ENCODE measurements at places on chromosomes 1 and 21. TPM values are rescaled to one million over a fixed set of nuclear protein-coding genes. Genes with fewer than 3 reads are reported as not detected.

KRTAP19-1 gene
- total RNA-seq: not detected

B3GALT2 gene
- not detected for total RNA-seq

SIK1 gene
- total RNA-seq: 19.7 TPM

SELENBP1 gene
- total RNA-seq: 9.8 TPM

PRKAA2 gene
- total RNA-seq: 9.7 TPM

OR2T5 gene
- total RNA-seq: not detected

- no peak for DNase-seq
- H3K36me3 ChIP-seq: no peaks in the 10 kb centered on the region
- peaks cover 5% of the 10 kb centered on the region for H3K27me3 ChIP-seq
- H3K4me3 ChIP-seq: no peak overlapping the region
Measured at GRCh38 chr1:11768821-11769220, 6.8 kb downstream of the C1orf167 start.

DNA sequence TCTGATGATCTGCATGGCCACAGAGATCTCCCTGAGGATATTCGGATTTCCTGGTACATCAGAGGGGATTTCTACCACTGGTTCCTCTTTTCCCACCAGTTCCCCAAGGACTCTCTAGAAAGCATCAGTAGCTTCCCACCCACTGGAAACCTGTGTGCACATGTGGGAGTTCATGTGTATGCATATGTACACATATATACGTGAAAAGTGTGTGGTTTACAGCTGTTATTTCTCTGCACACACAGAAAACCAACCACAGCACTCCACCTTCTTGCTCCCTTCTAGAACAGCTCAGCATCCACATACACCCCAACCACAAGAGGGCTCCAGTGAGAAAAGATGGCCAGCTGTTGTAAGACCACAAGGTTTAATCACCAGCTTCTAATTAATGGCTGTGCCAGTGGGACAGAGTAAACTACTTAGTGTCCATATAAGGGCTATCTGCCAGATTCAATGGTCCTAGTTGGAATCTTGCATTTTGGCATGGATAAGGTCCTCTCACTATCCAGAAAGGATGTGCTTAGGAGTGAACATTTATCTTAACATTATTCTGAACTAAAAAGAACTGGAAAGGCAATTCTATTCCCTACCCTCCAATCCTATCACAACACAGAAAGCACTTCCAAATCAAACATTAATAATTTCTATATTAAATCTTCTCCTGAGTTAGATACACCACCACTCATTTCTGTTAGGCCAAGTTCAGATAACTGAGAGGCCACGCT lies 24.1 kb downstream of the GPR3 start:
- no peak overlapping the region for H3K27ac ChIP-seq
- H3K36me3 ChIP-seq: peaks cover 24% of the 10 kb centered on the region
- H3K27me3 ChIP-seq: no peaks in the 10 kb centered on the region
- H3K4me3 ChIP-seq: no peak overlapping the region
- peak; percentile 56 for DNase-seq
- peaks cover 18% of the 10 kb centered on the region for H3K4me1 ChIP-seq

DNA sequence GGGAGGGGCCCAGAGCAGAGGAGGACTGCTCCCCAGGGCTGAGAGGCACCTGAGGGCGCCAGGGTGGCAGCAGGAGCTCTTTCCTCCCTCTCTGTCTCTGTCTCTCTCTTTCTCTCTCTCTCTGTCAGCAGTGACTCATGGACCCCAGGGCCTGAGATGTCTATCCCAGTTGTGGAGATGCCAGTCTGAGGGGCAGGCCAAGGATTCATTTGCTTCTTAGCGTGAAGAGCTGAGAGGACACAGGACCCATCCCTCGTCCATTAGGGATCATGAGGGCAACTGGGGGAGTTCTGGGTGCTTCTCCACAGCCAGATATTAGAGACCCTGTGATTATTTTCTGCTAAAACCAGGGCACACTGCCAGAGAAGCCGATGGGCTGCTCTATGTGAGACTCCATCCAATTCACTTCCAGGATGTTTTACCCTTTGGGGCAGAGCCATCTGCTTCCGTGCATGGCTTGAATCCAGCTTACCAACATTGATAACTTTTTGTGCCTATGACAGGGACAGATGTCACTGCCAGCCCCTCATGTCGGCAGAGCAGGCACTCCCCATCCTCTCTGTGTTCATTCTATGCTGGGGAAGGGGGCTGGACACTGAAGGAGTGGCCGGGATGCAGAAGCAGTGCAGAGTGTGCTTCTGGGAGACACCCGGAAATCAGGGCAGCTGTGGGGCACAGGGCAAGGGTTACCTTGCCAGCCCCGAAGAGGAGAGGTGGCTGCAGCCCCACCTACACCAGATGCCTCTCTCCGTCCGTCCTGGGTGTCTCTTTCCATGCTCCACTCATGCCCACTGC lies 4.1 kb upstream of the PCBP3 start:
- no peaks in the 10 kb centered on the region for H3K36me3 ChIP-seq
- DNase-seq: no peak
- H3K27me3 ChIP-seq: peaks cover 10% of the 10 kb centered on the region
- H3K4me1 ChIP-seq: no peaks in the 10 kb centered on the region
- no peak overlapping the region for H3K27ac ChIP-seq
- H3K4me3 ChIP-seq: no peak overlapping the region

DNA sequence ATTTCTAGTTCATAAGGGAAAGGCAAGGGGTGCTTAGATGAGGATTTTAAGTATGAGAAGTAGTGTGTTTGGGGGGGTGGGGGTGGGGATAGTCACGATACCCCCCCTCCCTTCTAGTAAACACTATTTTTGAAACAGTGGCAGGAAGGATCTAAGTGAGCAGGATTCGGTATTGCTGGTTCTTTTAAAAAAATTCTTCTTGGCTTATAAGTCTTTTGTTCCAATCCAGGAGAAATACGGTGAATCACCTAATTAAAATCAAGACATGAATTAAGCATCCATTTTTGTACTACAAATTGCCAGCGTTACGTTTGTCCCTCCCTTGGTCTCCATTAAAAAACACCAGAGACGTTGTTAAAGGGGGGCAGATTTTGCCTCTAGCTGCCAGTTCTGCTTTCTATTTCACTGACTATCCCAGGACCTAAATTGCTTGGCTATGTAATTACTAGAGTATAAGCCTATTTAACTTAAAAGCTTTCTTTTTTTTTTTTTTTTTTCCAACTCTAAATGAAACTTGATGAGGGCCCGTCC lies 911 bp downstream of the LMO4 start:
- peak overlapping the region; percentile 90 for H3K27ac ChIP-seq
- DNase-seq: no peak
- no peaks in the 10 kb centered on the region for H3K27me3 ChIP-seq
- H3K36me3 ChIP-seq: peaks cover 72% of the 10 kb centered on the region
- H3K4me1 ChIP-seq: peaks cover 20% of the 10 kb centered on the region

DNA sequence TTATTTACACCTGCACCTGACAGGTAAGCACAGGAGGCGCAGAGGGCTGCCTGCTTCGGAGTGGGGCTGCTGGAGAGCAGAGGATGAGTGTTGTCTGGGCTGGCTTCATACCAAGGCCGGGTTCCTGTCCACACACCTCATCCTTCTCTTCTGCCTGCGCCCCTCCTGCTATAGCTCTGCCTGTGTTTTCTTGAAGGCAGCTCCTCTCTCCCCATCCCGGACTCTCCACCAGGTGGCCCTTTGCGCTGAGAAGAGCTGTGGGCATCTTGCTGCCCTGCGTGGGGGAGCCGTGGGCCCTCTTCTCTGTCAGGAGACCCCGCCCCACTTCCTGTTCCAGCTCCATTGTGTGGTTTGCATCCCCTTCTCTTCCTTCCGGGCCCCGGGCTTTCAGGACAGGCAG lies 35.0 kb downstream of the ARHGEF10L start:
- peak overlapping the region; percentile 52 for H3K27ac ChIP-seq
- peaks cover 10% of the 10 kb centered on the region for H3K36me3 ChIP-seq
- DNase-seq: no peak
- H3K4me3 ChIP-seq: no peak overlapping the region
- H3K27me3 ChIP-seq: no peaks in the 10 kb centered on the region

DNA sequence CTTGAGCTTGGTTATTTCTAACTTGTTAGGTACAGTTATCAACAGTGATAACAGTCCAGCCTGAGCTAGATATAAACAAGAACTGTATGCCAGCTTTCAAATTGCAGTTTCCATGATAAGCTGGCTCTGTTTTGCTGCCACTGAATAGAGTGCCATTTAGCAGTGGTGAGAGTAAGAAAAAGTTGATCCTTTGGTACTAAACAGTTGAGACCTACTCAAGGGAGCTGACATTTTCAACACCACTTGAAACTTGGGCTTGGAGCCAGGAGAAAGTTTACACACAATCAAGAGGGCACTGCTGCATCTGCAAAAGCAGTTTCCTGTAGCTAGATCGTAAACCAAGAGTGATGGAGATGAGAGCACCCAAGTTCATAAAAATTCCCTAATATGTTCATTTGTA lies 131.3 kb downstream of the RGS7 start:
- peaks cover 12% of the 10 kb centered on the region for H3K4me1 ChIP-seq
- no peak for DNase-seq
- no peak overlapping the region for H3K4me3 ChIP-seq

- no peaks in the 10 kb centered on the region for H3K36me3 ChIP-seq
- no peak overlapping the region for H3K27ac ChIP-seq
- DNase-seq: no peak
- H3K27me3 ChIP-seq: peaks cover 17% of the 10 kb centered on the region
- H3K4me3 ChIP-seq: no peak overlapping the region
Measured at GRCh38 chr21:42423197-42423675, 19.5 kb downstream of the UBASH3A start.

- no peaks in the 10 kb centered on the region for H3K4me1 ChIP-seq
- no peaks in the 10 kb centered on the region for H3K27me3 ChIP-seq
Measured at GRCh38 chr1:48405400-48405799, 66.6 kb downstream of the SPATA6 start.

- H3K27me3 ChIP-seq: no peaks in the 10 kb centered on the region
- no peak overlapping the region for H3K4me3 ChIP-seq
- no peak overlapping the region for H3K27ac ChIP-seq
- peak; percentile 67 for DNase-seq
- H3K36me3 ChIP-seq: no peaks in the 10 kb centered on the region
Measured at GRCh38 chr1:246117066-246117791, 389.9 kb downstream of the SMYD3 start.

- no peaks in the 10 kb centered on the region for H3K36me3 ChIP-seq
- peaks cover 7% of the 10 kb centered on the region for H3K4me1 ChIP-seq
- H3K4me3 ChIP-seq: no peak overlapping the region
- no peak overlapping the region for H3K27ac ChIP-seq
- H3K27me3 ChIP-seq: no peaks in the 10 kb centered on the region
- DNase-seq: no peak
Measured at GRCh38 chr1:43799656-43800635, 92.6 kb downstream of the ST3GAL3 start.

DNA sequence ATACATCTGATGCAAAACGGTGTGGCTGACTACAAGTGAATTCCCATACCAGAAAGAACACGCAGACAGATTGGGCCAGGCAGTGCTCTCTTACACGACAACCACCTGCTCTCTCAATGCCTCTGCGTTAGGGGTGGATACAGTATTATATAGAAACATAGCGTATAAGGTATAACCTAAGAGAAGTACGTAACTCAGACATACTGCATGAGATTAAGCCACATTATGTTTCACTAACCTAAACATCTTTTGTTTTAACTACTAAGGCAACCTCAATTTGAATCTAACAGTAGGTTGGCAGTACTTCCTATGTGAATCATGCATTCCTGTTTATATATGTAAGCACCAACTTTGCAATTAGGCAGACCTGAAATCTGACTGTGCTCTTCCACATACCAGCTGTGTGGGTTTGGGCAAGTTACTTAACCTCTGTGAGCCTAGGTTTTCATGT lies 58.1 kb upstream of the COA6 start:
- H3K36me3 ChIP-seq: no peaks in the 10 kb centered on the region
- peaks cover 8% of the 10 kb centered on the region for H3K4me1 ChIP-seq
- peaks cover 88% of the 10 kb centered on the region for H3K27me3 ChIP-seq
- H3K4me3 ChIP-seq: no peak overlapping the region
- no peak overlapping the region for H3K27ac ChIP-seq
- DNase-seq: no peak

GRCh38 chr1:204574865-204575163 lies 58.6 kb downstream of the MDM4 start:
- DNase-seq: no peak
- no peak overlapping the region for H3K27ac ChIP-seq
- H3K4me3 ChIP-seq: no peak overlapping the region
- peaks cover 5% of the 10 kb centered on the region for H3K36me3 ChIP-seq

DNA sequence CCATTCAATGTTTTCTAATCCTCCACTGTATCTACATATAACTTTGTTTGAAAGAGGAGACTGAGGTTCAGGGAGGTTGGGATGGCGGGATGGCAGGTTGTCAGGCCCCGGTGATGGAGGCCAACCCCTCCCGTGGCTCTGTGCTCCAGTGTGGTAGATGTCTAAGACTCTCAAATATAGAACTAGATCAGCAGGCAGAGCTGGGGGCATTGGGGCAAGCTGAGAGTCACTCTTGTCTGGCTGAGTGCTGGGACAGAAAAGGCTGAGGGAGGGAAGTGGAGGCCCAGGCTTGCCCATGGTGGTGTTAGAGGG lies 1.7 kb downstream of the IL6R start:
- H3K36me3 ChIP-seq: peaks cover 16% of the 10 kb centered on the region
- no peaks in the 10 kb centered on the region for H3K27me3 ChIP-seq
- peaks cover 29% of the 10 kb centered on the region for H3K4me1 ChIP-seq

- H3K27ac ChIP-seq: no peak overlapping the region
- H3K27me3 ChIP-seq: no peaks in the 10 kb centered on the region
- no peak for DNase-seq
- no peaks in the 10 kb centered on the region for H3K4me1 ChIP-seq
- no peaks in the 10 kb centered on the region for H3K36me3 ChIP-seq
Measured at GRCh38 chr1:20884513-20884912, 97.4 kb upstream of the HP1BP3 start.

DNA sequence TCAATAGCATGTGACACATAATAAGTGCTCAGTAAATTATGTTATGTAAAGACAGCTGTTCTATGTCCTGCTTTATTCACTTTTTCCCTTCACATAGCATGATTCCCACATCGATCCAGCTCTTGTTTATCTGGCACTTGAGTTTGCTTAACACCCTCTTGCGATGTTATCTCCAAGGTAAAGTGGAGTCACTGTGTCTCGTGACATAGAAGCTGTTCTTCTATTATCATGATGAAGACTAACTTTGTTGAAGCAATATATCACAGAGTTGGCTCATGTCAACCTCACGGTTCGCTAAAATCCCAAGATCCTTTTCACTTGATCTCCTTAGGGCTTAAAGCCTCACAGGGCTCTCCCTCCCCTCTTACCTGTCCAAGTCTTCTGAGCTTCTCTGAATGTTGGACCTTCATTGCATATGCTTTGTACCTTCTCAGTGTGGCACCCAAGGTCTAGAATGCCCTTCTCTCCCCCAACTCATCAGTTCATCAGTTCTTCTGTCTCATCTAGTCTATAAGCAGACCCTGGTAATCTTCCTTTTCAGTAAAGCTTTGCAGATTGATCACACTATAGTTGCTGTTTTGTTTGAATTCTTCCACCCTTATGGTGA lies 38.0 kb downstream of the PLXNA2 start:
- no peak overlapping the region for H3K27ac ChIP-seq
- no peak overlapping the region for H3K4me3 ChIP-seq
- peaks cover 20% of the 10 kb centered on the region for H3K4me1 ChIP-seq
- DNase-seq: no peak
- H3K36me3 ChIP-seq: peaks cover 6% of the 10 kb centered on the region
- no peaks in the 10 kb centered on the region for H3K27me3 ChIP-seq

DNA sequence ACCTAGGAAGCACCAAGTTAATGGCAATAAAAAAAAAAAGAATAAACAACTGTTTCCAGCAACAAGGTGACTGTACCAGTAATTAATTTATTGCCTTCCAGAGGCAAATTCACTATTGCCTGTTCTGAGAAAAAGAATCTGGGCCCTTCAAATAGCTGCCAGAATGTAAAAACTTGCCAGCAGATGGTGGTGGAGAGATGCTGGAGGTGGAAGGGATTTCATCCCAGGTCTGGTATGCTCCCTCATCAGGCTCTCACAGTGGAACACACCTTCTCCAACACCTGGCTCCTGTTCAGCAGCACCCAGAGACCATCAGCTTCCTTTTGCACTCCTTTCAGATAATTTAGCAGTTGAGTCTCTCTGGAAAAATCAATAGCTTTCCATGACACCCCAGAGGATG lies 792.9 kb upstream of the ADAMTS5 start:
- peak; percentile 28 for DNase-seq
- H3K27me3 ChIP-seq: no peaks in the 10 kb centered on the region
- H3K4me1 ChIP-seq: peaks cover 26% of the 10 kb centered on the region
